ENCODE measurements at places on chromosomes 1 and 21.

DNA sequence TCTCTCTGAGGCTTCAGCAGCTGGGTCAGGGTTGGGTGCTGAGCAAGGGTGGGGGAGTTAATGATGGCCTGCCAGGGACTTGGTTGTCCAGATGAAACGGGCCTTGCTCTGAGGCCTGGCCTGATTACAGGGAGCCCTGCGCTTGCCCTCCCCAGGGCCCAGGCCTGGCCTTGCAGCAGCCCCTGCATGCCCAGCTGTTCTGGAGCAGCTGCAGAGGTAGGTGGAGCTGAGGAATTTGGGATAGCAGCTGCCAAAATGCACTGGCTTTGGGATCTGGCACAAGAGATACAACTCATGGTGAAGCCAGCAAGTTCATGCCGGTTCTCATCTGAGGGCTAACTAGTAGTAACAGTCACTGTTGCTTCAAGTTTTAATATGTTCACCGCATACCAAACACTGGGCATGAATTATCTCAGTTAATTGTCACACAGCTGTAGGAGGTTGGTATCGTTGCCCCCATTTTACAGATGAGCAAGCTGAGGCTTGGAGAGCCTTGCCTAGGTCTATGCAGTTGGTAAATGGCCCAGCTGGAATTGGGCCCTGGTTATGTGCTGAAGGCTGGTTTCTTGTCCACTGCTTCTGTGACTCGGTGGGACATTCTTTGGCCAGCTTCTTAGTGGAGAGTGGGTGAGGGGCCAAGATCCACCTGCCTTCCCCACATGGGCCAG lies 7.3 kb upstream of the SERINC2 start:
- no peak overlapping the region for H3K4me3 ChIP-seq
- peak; percentile 88 for DNase-seq
- peak overlapping the region; percentile 84 for H3K27ac ChIP-seq

DNA sequence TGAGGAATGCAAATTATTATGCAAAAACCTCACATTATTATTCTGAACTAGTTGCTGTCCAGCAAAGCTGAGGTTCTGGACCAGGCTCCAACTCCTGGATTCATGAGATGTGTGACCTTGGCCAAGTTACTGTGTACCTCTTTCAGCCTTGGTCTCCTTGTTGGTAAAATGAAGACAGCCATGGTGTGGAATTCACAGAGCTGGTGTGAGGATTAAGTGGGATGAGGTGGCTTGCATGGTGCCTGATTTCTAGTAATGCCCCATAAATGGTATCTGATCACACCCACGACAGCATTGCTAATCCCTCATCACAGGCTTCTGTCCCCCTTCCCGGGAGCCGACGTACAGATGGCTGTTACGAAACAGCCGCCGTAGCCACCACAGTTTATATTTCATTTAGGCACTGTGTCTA lies 59.6 kb downstream of the PGBD5 start:
- no peak overlapping the region for H3K27ac ChIP-seq
- H3K4me1 ChIP-seq: no peaks in the 10 kb centered on the region
- H3K27me3 ChIP-seq: no peaks in the 10 kb centered on the region
- H3K4me3 ChIP-seq: no peak overlapping the region
- H3K36me3 ChIP-seq: no peaks in the 10 kb centered on the region
- DNase-seq: no peak

DNA sequence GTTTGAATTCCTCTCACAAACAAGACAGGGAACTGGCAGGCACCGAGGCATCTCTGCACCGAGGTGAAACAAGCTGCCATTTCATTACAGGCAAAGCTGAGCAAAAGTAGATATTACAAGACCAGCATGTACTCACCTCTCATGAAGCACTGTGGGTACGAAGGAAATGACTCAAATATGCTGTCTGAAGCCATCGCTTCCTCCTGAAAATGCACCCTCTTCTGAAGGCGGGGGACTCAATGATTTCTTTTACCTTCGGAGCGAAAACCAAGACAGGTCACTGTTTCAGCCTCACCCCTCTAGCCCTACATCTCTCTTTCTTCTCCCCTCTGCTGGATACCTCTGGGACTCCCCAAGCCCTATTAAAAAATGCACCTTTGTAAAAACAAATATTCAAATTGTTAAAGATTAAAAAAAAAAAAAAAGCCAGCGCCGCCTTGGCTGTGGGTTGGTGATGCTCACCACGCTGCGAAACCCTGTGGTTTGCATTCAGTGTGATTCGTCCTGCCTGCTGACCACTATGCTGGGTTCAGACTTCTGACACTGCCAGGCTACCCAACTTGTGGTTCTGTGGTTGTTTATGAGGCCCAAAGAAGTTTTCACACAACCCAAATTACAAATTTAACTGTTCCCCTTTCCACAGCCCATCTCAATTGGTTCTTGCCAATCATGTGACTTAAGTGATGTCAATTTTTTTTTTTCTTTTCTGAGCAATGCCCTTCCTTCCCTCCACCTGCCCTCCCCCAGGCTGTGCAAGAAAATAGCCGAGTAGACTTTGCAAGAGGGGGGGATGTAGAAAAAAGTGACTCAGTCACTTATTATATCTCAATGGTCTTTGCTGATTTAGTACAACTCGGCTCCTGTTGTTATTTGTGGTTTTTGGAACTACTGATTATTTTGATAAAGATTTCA lies at the start of gene RUNX1:
TSS of gene RUNX1 (minus strand) at position 597 of the 912 bp plus-strand sequence.
- H3K4me1 ChIP-seq: peaks cover 59% of the 10 kb centered on the region
- no peaks in the 10 kb centered on the region for H3K36me3 ChIP-seq
- DNase-seq: peak; percentile 66
- peak within 1 kb of the TSS; percentile 26 for H3K4me3 ChIP-seq
- peaks cover 6% of the 10 kb centered on the region for H3K27me3 ChIP-seq
- H3K27ac ChIP-seq: peak within 1 kb of the TSS; percentile 69

- peak; percentile 77 for DNase-seq
- no peak overlapping the region for H3K4me3 ChIP-seq
- peaks cover 4% of the 10 kb centered on the region for H3K4me1 ChIP-seq
- peaks cover 3% of the 10 kb centered on the region for H3K36me3 ChIP-seq
Measured at GRCh38 chr1:236206548-236206947, 64.2 kb downstream of the GPR137B start.

- no peak for DNase-seq
- H3K4me3 ChIP-seq: no peak overlapping the region
- H3K36me3 ChIP-seq: no peaks in the 10 kb centered on the region
- H3K4me1 ChIP-seq: no peaks in the 10 kb centered on the region
- no peak overlapping the region for H3K27ac ChIP-seq
Measured at GRCh38 chr21:31382060-31382459, 38.0 kb upstream of the TIAM1 start.

DNA sequence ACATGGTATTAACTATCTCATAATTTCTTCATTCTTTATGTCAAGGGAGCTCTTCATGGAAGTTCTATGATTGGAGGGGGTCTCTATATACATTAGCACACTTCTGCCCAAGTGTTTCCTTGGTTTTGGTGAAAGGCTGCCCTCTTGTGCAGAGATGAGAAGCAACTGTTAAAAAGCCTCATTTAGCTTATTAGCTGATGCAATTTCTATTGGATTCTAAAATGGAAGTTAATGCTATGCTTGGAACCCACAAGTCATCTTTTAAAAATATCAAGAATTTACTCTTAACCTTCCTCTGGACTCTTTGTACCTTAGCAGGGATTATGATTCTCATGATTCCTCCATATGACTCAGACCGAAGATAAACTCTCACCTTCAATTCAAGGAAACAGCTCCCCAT lies 328.9 kb downstream of the PTBP2 start:
- H3K4me3 ChIP-seq: no peak overlapping the region
- H3K4me1 ChIP-seq: no peaks in the 10 kb centered on the region
- no peak overlapping the region for H3K27ac ChIP-seq
- no peaks in the 10 kb centered on the region for H3K36me3 ChIP-seq
- H3K27me3 ChIP-seq: no peaks in the 10 kb centered on the region
- DNase-seq: peak; percentile 28

DNA sequence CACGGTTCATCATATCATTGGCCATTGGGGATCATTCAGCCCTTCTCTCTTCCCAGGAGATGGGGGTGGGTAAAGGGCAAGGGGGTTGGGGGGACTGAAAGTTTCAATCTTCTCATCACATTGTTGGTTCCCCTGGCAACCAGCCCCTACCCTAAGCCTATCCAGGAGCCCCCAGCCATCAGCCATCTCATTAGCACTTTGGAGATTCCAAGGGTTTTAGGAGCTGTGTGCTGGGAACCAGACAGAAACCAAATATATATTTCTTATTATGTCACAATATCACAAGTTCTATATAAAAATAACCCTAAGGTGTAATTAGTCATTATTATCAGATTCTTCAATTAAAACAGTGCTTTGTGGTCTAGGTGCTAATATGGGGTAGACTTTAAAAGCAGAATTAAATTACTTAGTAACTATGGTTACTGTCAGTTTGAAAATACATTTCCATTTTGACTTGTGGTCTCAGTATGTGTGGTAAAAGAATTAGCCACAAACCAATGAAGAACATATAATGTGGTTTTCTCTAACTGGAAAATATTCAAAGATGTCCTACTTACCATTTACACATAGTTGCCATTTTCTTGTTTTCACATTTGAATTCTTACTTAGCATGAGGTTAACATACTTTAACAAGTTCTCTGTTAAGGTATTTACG lies 28.1 kb downstream of the IL23R start:
- H3K36me3 ChIP-seq: no peaks in the 10 kb centered on the region
- H3K4me1 ChIP-seq: no peaks in the 10 kb centered on the region
- no peak overlapping the region for H3K27ac ChIP-seq
- no peak for DNase-seq

- peaks cover 25% of the 10 kb centered on the region for H3K36me3 ChIP-seq
- H3K27me3 ChIP-seq: no peaks in the 10 kb centered on the region
- H3K27ac ChIP-seq: no peak overlapping the region
Measured at GRCh38 chr21:39208624-39209333, 25.5 kb upstream of the PSMG1 start.

DNA sequence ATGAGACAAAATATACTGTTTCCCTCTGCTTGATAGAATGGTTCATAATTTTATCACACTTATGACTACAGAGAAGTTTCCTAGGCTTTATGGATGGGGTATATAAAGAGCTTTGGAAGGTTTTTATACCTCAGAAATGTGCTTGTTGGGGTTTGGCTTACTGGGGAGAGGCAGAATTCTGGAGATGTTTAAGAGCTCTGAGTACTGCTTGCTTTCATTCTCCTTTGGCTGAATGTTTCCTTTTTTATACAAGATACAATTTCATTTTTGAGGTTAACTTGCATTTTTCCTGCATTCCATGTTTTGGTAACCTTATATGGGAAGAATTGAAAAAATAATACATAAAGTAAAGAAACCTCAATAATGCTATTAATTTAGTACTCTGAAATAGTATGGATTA lies 157.7 kb upstream of the COL11A1 start:
- DNase-seq: peak; percentile 9
- no peak overlapping the region for H3K4me3 ChIP-seq
- H3K4me1 ChIP-seq: no peaks in the 10 kb centered on the region
- no peak overlapping the region for H3K27ac ChIP-seq

DNA sequence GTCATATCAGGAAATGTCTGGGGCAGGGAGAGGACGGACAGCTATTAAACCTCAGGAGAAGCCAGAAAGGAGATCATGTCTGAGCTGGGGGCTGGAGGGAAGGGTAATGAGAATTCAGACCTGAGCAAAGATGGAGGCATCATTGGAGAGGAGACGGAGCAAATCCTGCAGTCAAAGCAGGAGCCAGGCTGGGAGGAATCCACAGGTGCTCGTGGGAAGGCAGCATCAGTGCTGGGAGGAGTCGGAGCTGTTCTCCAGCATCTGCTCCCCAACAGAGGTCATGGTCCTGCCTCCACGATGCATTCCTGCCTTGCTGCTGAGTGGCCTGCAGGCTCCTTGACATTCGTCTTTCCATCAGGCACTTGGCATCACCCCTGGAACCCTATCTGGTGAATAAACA lies 148.3 kb upstream of the RAB4A start:
- DNase-seq: no peak
- H3K27me3 ChIP-seq: no peaks in the 10 kb centered on the region
- H3K36me3 ChIP-seq: no peaks in the 10 kb centered on the region
- H3K27ac ChIP-seq: no peak overlapping the region
- H3K4me1 ChIP-seq: peaks cover 4% of the 10 kb centered on the region
- H3K4me3 ChIP-seq: no peak overlapping the region

DNA sequence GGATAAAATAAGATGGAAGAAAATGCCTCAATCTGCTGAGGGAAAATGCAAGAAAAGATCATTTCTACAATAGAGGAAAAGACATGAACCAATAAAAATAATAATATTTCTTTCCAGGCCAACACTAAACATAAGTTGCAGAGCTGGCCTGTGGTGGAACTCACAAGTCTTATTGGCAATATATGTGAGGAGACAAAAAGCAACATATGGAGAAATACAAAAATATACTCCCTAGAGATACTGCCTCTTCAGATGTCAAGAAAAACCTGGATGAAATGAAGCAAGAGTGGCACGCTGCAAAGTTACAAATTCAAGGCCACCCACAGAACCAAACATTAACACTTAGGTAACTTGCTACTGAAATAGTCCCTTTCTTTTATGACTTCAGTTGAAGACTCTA lies 264.9 kb upstream of the FMN2 start:
- no peak overlapping the region for H3K27ac ChIP-seq
- no peaks in the 10 kb centered on the region for H3K27me3 ChIP-seq
- no peaks in the 10 kb centered on the region for H3K4me1 ChIP-seq
- H3K36me3 ChIP-seq: no peaks in the 10 kb centered on the region

DNA sequence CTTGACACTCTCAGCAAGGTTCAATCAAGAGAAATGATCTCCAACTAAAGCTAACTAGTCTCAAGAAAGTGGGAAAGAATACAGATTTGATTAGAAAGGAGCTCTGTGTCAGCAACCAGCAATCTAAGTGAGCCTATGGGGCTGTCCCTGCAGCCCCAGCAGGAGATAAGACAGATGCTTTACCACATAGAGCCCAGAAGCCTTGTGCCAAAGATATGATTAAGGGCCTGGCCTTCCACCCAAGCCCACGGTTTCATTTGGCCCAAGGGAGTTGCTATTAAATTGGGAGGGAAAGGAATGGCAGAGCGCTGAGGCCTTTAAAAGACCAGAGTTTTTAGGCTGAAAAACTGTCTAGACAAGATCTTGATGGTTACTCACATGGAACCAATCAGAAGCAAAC lies 74.8 kb downstream of the HLCS start:
- DNase-seq: no peak
- H3K27ac ChIP-seq: no peak overlapping the region
- peaks cover 11% of the 10 kb centered on the region for H3K36me3 ChIP-seq
- H3K4me3 ChIP-seq: no peak overlapping the region

GRCh38 chr1:153395776-153396175 lies 4.9 kb upstream of the S100A8 start:
- peaks cover 3% of the 10 kb centered on the region for H3K27me3 ChIP-seq
- no peak for DNase-seq
- H3K4me3 ChIP-seq: no peak overlapping the region
- no peaks in the 10 kb centered on the region for H3K4me1 ChIP-seq
- no peaks in the 10 kb centered on the region for H3K36me3 ChIP-seq

DNA sequence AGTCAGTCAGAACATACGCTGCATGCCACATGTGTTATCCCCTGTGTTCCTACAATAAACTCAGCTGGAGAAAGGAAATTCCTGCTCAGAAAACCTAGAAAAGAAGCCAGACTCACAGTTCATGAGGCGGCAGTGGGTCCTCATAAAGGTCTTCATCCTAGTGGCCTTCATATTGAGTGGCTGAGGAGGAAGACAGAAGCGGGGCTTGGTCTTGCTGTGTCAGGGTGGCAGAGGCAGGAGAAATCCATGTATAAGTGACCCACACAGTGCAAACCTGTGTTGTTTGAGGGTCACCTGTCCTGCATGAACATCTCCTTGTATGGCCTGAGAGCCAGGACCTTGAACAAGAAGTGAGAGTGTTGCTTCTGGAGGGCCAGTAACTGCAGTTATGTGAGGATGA lies 4.0 kb upstream of the WNT3A start:
- no peaks in the 10 kb centered on the region for H3K4me1 ChIP-seq
- no peak overlapping the region for H3K27ac ChIP-seq
- no peaks in the 10 kb centered on the region for H3K36me3 ChIP-seq

All from muscle of leg (tissue), 16 donors.